Hepatocyte (in vitro differentiated cells): ENCODE measurements at places on chromosomes 2 and 18. TPM values are rescaled to one million over a fixed set of nuclear protein-coding genes. Genes with fewer than 3 reads are reported as not detected.
A peak's percentile ranks its signal among the peaks of the same experiment; 100 is the strongest.

HK2 gene
- 25.6 and 37.3 TPM in 2 replicates for total RNA-seq

- DNase-seq, result no peak
- H3K27me3 ChIP-seq, result no peaks in the 10 kb centered on the region
- no peak overlapping the region for H3K4me3 ChIP-seq
Measured at GRCh38 chr2:67054728-67055127, 342.4 kb upstream of the ETAA1 start.

TMEM163 gene
- total RNA-seq, result 0.40 and 1.1 TPM in 2 replicates

DNA sequence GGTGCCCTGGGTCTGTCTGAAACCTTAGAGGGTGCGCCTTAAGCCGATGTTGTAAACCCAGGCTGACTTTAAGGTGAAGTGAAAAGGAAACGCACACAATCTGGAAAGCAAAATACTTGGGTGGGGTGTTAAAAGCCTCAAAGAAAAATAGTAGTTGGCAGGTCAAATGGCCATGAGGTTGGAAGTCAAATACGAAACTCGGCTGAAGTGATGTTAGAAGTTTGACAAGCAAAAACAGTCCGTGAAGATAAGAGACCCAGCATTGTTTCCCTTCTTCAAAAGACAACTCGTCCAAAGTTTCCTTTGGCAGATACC is 1.4 kb upstream of the CDC42EP3 start:
- peak overlapping the region; percentile 95 for H3K4me3 ChIP-seq
- no peaks in the 10 kb centered on the region for H3K27me3 ChIP-seq
- peak overlapping the region; percentile 95 for H3K27ac ChIP-seq
- no peaks in the 10 kb centered on the region for H3K36me3 ChIP-seq

ANKRD23 gene
- total RNA-seq, result 1.8 and 2.0 TPM in 2 replicates

DNA sequence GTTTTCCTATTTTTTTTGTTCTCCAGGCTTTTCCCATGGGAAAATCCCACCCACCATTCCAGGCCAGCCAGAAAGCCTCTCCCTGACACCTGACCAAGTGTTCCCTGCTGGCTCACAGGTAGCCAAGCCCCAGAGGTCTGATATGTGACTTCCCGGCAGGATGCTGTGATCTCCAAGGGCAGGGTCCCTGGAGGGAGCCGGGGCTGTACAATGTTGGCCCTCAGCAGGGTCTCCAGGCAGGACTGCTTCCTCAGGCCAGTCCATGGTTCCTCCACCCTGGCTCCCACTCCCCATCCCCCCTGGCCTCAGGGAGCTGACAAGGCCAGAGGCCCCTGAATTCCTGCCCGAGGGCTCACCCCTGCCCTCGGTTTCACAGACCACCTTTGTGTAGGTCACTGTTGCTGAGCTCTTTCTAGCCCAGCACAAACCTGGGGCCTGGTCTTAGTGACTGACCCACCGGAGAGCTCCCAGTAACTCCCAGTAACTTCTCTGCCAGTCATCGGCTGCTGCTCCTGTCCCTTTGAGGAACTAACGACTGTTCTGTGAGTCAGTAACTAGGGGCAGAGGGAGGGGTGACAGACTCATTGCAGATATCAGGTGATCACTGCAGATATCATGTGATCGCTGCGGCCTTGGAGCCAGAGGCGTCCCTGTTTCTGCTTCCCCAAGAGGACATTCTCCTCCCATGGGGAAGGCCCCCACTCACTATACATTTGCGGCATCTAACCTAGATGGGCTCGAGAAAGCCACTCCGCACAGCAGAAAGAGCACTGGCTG is 38.7 kb downstream of the SDC1 start:
- DNase-seq, result peak; percentile 88
- H3K4me1 ChIP-seq, result peaks cover 51% of the 10 kb centered on the region
- H3K36me3 ChIP-seq, result no peaks in the 10 kb centered on the region
- H3K4me3 ChIP-seq, result no peak overlapping the region
- peak overlapping the region; percentile 86 for H3K27ac ChIP-seq

- H3K4me3 ChIP-seq, result no peak overlapping the region
- H3K27ac ChIP-seq, result no peak overlapping the region
- no peaks in the 10 kb centered on the region for H3K36me3 ChIP-seq
- H3K4me1 ChIP-seq, result no peaks in the 10 kb centered on the region
- H3K27me3 ChIP-seq, result no peaks in the 10 kb centered on the region
- no peak for DNase-seq
Measured at GRCh38 chr18:56391931-56392590, 246.3 kb downstream of the TXNL1 start.

- H3K27me3 ChIP-seq, result no peaks in the 10 kb centered on the region
- H3K36me3 ChIP-seq, result no peaks in the 10 kb centered on the region
- no peaks in the 10 kb centered on the region for H3K4me1 ChIP-seq
- H3K4me3 ChIP-seq, result no peak overlapping the region
- H3K27ac ChIP-seq, result no peak overlapping the region
Measured at GRCh38 chr2:78147466-78147865, 625.3 kb upstream of the LRRTM4 start.

DNA sequence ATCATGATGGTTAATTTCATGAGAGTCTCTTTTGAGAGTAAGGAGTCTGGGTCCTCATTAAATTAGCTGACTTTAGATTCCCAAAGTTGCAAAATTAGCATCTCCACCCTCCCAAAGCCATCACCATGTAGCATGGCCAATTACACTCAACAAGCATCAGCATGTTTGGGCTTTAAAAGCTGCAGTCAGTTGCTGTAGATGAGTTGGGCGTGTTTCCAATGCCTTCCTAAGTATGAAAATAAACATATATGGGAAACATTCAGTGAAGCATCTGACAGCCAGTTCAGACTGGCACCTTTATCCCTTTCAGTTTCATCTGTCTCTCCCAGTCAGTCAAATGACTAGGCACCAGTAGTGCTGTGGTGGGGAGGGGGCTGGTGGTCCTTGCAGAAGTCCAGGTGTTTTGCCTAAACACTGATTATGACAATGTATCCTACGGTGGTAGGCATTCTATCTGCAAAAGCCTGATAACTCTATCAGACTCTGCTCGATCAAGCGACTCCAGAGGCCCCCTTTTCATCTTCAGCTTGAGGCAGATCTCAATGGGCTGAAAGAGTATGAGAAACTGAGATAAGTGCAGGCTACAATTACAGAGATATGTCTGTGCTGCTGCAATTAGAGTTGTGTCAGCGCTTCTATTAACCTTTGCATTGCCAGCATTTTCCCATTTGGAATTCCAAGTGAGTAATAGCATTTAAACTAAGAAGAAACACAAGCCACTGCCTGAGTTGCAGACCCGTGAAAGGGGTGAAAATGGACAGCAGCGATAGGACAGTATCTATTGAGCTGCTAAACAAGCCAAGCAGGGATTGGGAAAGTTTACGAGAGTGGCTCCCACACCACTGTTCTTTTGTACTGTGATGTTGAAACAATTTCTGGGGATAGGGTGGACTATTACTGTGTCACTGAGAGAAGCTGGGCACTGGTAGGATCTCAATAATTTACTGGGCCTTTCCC is 67.3 kb upstream of the SPOPL start:
- no peaks in the 10 kb centered on the region for H3K36me3 ChIP-seq
- H3K4me3 ChIP-seq, result no peak overlapping the region
- H3K27ac ChIP-seq, result peak overlapping the region; percentile 20

DNA sequence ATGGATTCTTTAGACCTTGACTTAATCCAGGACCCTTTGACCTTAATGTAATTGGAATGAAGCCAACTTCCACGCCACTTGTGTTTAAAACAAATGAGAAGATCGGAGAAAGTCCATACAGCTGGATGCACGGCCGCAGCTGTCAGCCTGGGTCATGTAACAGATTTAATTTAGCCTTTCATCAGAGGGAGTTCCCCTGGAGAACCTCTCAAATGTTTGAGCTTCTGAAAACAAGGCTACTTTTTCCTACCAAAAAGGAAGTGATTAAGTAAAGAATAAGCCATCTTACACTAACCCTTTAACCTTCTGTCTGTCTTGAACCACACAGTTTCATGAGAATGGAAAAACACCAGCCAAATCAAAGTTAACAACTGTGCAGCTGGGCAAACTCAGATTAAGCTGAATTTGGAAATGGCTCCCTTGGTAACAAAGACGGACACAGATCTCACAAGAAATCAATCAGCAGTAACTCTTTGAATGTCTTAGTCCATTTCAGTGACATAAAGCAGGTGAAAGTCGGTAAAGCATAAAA is 103.6 kb downstream of the DOCK10 start:
- H3K27me3 ChIP-seq, result no peaks in the 10 kb centered on the region
- H3K27ac ChIP-seq, result no peak overlapping the region
- DNase-seq, result no peak
- H3K4me3 ChIP-seq, result no peak overlapping the region
- no peaks in the 10 kb centered on the region for H3K36me3 ChIP-seq

DNA sequence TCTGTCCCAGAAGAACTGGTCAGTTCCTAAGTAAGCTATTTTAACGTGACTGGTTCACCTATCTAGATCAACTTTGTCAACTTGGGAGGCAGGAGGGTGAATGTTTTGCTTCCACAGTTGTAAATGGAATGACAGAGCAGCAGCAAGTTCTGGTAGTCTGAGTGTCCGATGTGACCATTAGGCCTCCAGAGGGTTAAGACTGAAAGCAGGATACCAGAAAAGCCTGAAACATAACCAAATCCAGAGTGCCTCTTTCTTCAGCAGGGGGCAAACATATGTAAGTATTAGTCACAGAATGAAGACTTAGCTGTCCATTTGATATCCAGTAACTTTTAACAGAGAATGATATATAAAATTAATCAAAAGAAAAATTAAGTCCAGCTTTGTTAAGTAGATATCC is 9.2 kb downstream of the HOXD3 start:
- H3K4me3 ChIP-seq, result no peak overlapping the region
- no peaks in the 10 kb centered on the region for H3K36me3 ChIP-seq
- no peak for DNase-seq
- no peak overlapping the region for H3K27ac ChIP-seq

DNA sequence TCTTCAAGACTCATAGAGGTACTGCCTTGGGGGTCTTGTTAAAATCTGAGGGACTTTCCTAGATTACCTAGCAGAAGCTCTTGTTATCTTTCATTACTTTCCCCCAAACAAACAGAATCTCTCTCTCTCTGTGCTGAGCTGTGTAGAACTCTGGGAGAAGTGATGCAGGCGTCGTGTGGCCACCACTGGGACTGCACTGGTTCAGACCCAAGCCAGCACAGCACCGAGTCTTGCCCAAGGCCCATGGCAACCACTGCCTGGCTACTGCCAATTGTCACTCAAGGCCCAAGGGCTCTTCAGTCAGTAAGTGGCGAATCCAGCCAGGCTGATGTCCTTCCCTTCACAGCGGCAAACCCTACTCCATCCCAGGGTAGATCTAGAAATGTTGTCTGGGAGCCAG is 28.6 kb downstream of the PPP1R1C start:
- no peak for DNase-seq
- no peaks in the 10 kb centered on the region for H3K4me1 ChIP-seq
- H3K27me3 ChIP-seq, result no peaks in the 10 kb centered on the region
- no peak overlapping the region for H3K4me3 ChIP-seq
- no peaks in the 10 kb centered on the region for H3K36me3 ChIP-seq

REG1B gene
- not detected in 2 replicates for total RNA-seq

DNA sequence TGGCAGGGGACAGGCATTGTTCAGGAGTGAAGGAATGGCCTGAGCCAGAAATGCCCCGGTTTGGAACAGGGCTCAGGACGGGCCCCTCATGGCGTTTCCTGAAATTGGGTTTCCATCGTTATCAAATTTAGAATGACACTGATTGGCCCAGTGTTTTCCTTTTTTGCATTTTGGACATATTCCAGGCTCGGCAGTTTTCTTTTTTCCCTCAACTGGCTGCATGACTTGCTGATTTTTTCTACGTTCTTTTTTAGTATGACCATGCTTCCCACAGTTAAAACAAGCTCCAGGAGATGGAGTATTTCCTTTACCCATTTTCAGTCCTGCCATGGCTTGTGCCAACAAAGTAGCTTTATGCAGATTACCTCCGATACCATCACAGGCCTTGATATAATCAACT is 20.4 kb upstream of the LYG2 start:
- H3K36me3 ChIP-seq, result no peaks in the 10 kb centered on the region
- H3K4me3 ChIP-seq, result no peak overlapping the region
- no peaks in the 10 kb centered on the region for H3K4me1 ChIP-seq
- DNase-seq, result no peak
- H3K27me3 ChIP-seq, result no peaks in the 10 kb centered on the region

DNA sequence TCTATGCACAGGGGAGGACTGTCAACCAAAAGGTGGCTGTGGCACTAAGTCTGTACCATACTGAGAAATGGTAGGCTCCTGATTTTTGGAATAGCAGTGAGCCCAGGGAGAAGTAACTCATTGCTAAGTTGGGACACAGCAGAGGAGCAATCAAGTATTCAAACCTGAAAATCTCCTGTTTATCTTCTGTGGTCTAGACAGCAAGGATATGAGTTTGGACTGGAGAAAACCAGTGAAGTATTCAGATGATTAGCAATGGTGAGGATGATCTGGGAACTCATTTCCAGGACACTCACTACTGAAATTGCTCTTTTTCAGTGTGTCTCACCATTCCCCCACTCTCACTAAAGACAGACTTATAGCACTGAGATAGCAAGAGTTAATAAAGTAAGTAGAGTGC is 112.0 kb downstream of the GULP1 start:
- no peak overlapping the region for H3K4me3 ChIP-seq

ANKRD30BL gene
- not detected in 2 replicates for total RNA-seq

DPP10 gene
- 15.7 and 18.1 TPM in 2 replicates for total RNA-seq

- no peak overlapping the region for H3K4me3 ChIP-seq
- DNase-seq, result no peak
Measured at GRCh38 chr2:181984060-181984459, 1.6 kb upstream of the PPP1R1C start.

ARHGAP15 gene
- total RNA-seq, result 0.17 and 1.0 TPM in 2 replicates

DNA sequence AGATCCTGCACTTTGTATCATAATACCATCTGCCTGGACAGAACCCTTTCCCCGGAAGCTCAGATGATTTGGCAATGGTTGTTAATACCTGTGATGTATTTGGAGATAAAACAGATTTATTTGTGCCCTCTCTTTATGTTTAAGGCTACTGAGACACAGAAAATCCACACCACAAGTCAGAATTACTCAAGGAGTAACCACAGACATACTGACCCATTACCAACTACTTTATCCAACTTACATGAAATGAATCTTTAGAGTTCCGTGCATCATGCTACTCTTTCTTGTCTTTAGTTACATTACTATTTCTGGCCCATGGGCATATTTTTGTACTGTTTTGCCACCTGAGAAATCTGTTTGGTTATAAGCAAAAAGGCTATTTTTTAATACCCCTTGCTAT is 384.0 kb downstream of the STK39 start:
- H3K4me3 ChIP-seq, result no peak overlapping the region
- H3K4me1 ChIP-seq, result no peaks in the 10 kb centered on the region
- no peaks in the 10 kb centered on the region for H3K36me3 ChIP-seq
- no peaks in the 10 kb centered on the region for H3K27me3 ChIP-seq

DNA sequence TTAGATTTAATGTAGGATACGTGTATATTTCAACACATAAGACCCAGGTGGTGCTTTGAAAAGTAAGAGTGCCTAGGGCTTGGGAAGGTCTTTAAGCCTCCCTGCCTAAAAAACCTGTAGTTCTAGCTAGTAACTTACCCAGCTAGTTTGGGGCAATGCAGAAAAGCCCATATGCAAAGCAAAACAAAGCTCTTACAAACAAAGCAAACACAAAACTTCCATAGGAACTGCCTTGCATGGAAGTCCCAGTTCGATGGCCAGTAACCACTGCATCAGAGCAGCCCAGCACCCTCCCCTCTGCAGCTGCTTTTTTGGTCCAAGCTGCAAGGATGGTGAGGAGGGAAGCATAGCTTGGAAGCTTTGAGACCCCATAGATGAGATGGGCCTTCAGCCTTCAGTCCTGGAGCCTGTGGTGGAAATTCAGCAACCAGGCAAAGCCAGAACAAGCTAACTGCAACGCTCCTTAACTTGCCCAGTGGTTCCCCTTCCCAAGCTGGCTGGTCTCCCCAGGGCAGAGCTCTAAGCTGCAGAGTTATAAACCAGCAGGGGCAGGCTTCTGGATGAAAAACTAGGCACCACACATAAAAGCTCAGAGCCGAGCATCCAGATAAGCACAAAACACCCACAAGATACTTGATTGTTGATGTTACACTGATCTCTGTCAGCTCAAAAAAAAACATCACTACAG is 16.2 kb downstream of the C2orf76 start:
- H3K4me3 ChIP-seq, result no peak overlapping the region
- H3K36me3 ChIP-seq, result no peaks in the 10 kb centered on the region
- no peak for DNase-seq
- H3K27ac ChIP-seq, result no peak overlapping the region
- no peaks in the 10 kb centered on the region for H3K27me3 ChIP-seq
